ENCODE measurements at places on chromosomes 11 and 22. TPM values are rescaled to one million over a fixed set of nuclear protein-coding genes. Genes with fewer than 3 reads are reported as not detected.

SERHL2 gene
- total RNA-seq: 1.6 TPM

AGBL2 gene
- 0.78 TPM for total RNA-seq

PLEKHA7 gene
- total RNA-seq: 1.0 TPM

SCN4B gene
- total RNA-seq: 2.6 TPM

UBQLNL gene
- total RNA-seq: not detected

RTN4R gene
- 9.2 TPM for total RNA-seq

OR8D4 gene
- not detected for total RNA-seq

ANO1 gene
- total RNA-seq: 38.4 TPM

TUB gene
- total RNA-seq: under 0.01 TPM

PITPNM1 gene
- total RNA-seq: 32.5 TPM
